Glomerular endothelial cell (primary cell): ENCODE measurements at places on chromosomes 2 and 18. TPM values are rescaled to one million over a fixed set of nuclear protein-coding genes. Genes with fewer than 3 reads are reported as not detected.

The SPATA3 gene
- not detected in 2 replicates for total RNA-seq

The UGT1A9 gene
- not detected in 2 replicates for total RNA-seq

The ATP8B1 gene
- 56.7 and 68.8 TPM in 2 replicates for total RNA-seq

The SATB2 gene
- 2.6 and 5.0 TPM in 2 replicates for total RNA-seq

The FAM124B gene
- 50.3 and 156 TPM in 2 replicates for total RNA-seq

The SERPINB10 gene
- total RNA-seq: not detected in 2 replicates
